ENCODE measurements at places on chromosomes 3 and 15. TPM values are rescaled to one million over a fixed set of nuclear protein-coding genes. Genes with fewer than 3 reads are reported as not detected.
A peak's percentile ranks its signal among the peaks of the same experiment; 100 is the strongest.

- peak; percentile 20 for DNase-seq
These were observed 97.1 kb upstream of the PRR20G start for GRCh38 chr3:127384717-127385539.

DNA sequence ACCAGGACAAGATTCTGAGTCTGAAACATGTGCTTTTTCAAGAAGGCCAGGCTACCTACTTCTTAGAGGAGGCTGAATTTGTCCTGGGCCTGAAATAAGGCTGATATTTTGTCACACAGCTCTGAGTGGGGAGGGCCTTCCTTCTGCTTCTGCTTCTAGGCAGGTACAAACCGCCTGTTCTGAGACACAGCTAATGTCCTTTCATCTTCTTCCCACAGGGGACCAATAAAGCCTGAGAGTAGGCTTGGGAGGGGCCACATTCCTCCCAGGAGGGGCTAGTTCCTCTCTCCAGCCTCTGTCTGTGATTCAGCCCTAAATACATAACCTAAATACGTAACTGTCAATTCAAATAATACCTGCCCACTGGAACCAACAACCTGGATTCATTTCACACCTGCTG is 34.8 kb downstream of the CRYGS start:
- DNase-seq = no peak

GRCh38 chr3:99638167-99638948 is at the start of gene COL8A1:
COL8A1 (plus strand) TSS chr3:99638594; CDS start chr3:99790683, 152,089 bp downstream.
- peak; percentile 13 for DNase-seq

The GPR87 gene
- not detected for total RNA-seq

Measured in mucosa of descending colon (tissue), 3 donors.